HS-27A (cell line): ENCODE measurements at places on chromosomes 11 and 22.

DNA sequence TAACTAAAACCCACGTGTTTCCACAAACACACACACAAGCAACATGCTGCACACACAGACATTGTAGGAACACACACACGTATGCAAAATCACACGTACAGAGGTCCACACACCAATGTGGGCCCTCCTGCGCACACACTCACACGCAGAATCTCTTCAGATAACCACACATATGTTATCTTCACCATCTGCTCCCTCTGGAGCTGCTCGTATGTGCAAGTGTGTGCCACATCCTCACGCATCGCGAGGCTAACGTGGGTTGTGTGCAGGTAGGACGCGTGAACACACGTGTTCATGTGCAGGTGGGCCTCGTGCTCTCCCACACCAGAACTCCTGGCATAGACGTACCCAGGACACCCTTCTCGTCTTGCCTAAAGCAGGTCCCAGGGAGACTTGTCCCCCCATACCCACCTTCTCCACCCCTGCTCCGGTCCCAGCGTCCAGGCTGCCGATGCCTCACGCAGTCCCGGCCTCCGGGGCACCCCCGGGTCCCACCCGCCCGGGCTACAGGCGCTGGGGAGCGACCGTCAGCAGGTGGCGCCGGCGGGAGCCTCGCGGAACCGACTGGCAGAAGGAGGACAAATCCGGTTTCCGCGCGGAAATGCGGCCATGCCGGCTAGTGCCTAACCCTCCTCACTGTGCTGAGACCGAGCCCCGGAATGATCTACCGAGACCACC is 10.3 kb upstream of the IGSF9B start:
- no peak for DNase-seq

- DNase-seq: no peak
These were observed 7.8 kb upstream of the MMP3 start for GRCh38 chr11:102850973-102851745.

GRCh38 chr11:133951327-133952198 is 5.2 kb downstream of the IGSF9B start:
- no peak for DNase-seq

DNA sequence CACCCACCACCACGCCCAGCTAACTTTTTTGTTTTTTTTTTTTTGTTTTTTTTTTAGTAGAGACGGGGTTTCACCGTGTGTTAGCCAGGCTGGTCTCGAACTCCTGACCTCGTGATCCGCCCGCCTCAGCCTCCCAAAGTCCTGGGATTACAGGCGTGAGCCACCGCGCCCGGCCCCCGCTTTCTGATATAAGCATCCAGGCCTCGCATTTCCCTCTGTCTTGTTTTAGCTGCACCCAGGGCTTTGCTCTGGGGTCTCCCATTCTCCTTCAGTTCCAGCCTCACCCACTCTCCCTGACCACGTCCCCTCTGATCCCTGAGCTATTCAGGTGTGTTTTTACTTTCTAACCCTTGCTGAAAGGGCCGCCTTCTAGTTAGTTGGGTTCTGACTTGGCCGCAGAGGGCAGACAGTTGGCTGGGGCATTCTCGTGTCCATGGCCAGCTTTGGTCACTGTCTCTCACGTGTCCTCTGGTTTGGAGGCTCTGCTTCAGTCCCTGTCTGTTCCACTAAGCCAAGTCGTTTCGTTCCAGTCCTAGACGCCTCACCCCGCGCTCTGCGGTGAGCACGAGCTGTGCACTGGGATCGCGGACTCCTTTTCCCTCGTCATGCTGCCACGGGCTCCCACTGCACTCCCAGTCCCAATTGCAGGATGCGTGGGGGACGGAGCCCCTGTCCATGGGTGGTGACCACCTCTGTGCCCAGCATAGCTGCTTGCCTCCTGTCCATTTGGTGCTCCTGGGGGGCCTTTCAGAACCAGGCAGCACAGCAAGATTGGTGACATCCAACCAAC is 6.0 kb upstream of the TNNT3 start:
- DNase-seq: no peak

- peak; percentile 35 for DNase-seq
These were observed 77.6 kb downstream of the PACSIN2 start for GRCh38 chr22:42937164-42937843.

DNA sequence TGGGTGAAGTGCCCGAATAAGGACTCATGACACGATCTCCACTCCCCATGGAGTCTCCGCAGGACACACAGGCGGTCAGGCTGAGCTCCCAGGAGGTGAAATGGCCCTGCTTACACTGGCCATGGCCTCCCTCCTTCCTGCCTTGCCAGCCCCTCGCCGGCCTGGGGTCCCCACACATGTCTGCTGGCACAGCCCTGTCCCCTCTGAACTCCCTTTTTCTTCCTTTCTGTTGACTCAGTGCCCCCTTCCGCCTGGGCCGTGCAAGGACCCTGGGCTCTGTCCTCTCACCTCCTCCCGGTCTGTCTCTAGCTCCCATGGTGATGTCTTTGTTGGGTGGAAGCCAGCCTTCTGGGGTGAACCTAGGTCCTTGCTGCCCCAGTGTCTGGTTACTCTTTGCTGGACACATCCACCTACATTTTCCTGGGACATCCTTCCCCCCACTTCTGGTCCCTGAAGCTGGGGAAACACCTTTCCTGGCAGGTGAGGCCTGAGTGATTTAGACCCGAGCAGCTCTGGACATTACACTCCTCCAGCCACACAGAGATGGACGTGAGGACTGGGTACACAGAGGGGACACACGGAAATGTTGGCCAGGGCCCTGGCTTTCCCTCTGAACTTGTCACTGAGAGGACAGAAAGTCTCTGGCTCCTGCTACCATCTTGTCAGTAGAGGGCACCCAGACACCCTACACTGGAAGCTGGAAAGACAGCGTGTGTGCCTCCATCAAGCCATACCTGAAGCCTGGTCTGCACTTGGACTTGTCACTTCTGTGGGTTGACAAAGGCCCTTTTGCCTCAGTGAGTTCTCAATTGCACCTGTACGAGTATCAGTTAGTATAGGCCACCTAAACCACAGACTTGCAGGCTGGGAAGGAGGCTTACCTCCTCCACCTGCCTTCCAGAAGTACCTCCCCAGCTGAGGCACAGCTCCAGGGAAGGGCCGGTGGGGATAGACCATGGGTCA is 864.3 kb downstream of the TBC1D22A start:
- DNase-seq: no peak

DNA sequence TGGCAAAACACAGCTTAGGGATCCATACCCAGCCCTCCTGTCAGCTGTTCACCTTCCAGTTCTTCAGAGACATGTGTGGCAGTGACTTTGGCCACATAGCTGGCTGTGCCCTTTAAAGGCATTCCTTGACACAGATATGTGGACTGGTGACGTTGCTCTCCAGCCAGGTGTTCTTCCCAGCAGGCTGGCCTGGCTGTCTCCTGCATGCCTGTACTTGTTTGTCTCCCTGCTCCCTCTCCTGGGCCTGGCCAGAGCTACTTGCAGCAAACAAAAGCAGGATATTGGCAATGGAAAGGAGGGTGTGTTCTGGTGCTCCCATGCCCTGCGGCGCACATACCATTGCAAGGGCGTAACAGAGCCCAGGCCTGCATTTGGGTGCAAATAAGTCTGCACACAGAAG is 38.3 kb downstream of the PIK3IP1 start:
- no peak for DNase-seq

DNA sequence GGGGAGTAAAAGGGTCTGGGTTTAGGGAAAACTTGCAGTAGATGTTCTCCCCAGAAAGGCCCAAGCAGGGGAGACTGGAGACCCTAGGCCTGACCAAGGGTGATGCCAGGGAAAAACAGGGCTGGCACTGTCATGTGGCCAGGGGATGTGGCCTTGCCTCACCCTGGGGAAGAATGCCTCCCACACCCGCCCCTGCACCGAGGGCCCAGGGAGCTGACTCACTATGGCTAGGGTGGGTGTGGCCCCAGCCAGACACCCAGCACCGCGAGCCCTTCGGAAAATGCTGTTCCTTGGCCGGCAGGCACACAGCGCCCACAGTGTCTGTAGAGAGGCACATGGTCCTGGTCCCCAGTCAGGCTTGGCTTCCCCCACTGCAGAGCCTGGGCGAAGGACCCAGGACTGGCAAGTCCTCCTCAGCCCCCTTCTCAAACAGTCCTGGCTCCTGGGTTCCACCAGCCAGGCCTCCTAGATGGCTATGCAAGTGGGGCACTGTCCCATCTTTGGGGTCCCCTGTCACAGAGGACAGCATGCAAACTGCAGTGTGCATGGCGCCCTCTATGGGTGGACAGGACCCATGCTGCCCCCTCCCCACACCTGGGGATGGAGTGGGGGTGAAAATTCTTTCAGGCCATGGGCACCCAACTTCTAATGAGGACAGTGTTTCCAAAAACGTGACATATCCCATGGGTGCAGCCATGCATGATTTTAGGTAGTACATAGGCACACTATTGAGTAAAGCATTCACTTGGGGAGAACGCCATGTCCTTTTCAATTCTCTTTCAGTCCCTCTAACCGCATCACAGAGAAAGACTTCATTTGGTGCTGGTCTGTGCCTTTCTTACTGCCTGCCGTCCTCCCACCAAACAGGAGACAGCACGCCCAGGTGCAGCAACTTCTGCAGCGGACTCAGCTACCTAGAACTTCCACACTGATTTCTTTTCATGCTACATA is 15.2 kb downstream of the TMPRSS5 start:
- peak; percentile 68 for DNase-seq
